ENCODE measurements at places on chromosomes 1 and 21.
A peak's percentile ranks its signal among the peaks of the same experiment; 100 is the strongest.

DNA sequence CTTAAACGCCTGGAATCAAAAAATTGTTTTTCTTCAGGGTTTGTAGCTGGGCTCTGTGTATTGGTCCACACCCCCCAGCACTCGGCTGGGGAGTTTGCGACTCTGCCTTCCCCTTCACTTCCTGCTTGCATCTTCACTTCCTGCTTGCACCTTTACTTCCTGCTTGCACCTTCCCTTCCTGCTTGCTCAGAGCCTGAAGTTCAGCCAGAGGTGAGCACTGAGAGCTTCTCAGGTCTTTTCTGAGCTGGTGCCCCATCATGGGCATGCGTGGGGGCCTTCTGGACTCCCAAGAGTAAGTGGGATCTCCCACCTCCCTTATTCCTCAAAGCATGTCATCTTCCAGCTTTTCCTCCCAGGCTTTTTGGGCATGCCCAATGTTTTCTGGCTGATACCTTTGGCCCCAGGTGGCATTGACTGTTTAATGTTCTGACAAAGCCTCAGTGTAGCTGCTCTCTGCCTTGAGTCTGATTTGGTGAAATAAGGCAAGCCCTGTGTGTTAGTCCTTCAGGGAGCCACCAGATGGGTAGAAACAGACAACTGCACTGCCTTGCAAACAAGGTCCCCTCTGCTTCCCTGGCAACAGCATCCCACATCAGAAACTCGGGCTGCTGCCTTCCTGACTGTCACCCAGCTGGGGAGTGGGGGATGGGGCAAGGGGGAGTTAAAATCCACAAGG lies 3.5 kb downstream of the KRTAP10-2 start:
- peak; percentile 35 for DNase-seq

- DNase-seq: no peak
These were observed 17.5 kb upstream of the ACBD6 start for GRCh38 chr1:180519846-180520245.

- peak; percentile 69 for DNase-seq
These were observed at the start of gene NOS1AP for GRCh38 chr1:162069334-162070093. Gene NOS1AP (plus strand): TSS chr1:162069691. CDS start chr1:162070178, 487 bp downstream.

- DNase-seq: no peak
These were observed 4.8 kb downstream of the KISS1 start for GRCh38 chr1:204191456-204191855.

GRCh38 chr1:52850951-52851350 lies 8.4 kb downstream of the ZYG11A start:
- DNase-seq: no peak

- DNase-seq: no peak
These were observed 13.5 kb downstream of the FALEC start for GRCh38 chr1:150529017-150529416.

GRCh38 chr1:157131281-157131680 lies 6.9 kb downstream of the ETV3 start:
- DNase-seq: no peak

All from CD4-positive, alpha-beta T cell treated with Interferon gamma for 1 hour (primary cell).